ENCODE measurements at places on chromosomes 4 and X.

GRCh38 chrX:136275553-136275952 lies 24.4 kb upstream of the MAP7D3 start:
- no peak for DNase-seq

GRCh38 chr4:156954587-156954986 lies 17.0 kb downstream of the PDGFC start:
- DNase-seq, result no peak

DNA sequence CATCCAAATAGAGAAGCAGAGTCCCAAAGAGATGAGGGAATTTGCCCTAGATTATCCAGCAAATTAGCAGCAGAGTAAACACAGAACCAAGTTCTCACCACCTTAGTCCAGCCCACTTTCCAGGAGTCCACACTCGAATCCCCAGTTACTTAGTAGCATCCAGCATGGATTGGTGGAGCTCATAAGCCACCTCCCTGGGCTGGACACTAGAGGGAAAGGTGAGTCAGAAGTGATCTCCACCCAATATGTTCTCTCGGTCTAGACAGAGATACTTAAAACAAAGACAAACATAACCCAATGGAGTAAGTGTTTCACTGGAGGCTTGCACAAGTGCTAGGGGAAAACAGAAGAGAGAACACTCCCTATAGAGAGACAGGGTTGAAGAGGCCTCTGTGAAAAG lies 105.1 kb upstream of the CPEB2 start:
- no peak for DNase-seq

GRCh38 chrX:152831391-152831790 lies 528 bp downstream of the NSDHL start:
- no peak for DNase-seq

- DNase-seq, result no peak
Measured at GRCh38 chrX:12403474-12404082, 265.3 kb downstream of the FRMPD4 start.
